Activated CD8-positive, alpha-beta memory T cell treated with anti-CD3 and anti-CD28 coated beads, Interleukin-2, amount 10 ng/mL, durations not matched to agents 7 days and 5 days (primary cell): ENCODE measurements at places on chromosomes 3 and 15. TPM values are rescaled to one million over a fixed set of nuclear protein-coding genes. Genes with fewer than 3 reads are reported as not detected.

DNA sequence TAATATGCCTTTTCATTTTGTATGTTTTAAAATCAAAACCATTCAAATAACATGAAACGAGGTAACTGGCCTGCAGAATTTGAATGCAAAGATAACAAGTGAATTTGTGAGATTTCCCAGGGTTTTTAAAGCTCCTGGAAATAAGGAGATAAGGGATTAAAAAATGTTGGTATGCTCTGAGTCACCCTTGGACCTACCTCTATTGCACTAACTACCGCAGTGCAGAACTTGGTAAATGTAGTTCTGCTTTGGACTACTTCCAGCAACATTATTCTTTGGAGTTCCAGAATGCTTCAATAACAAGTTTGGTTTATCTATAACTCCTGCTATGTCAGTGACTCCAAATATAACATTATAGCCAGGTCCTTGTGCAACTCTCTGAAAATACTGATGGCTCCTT is 201.7 kb downstream of the GAP43 start:
- H3K27me3 ChIP-seq, result peaks cover 15% of the 10 kb centered on the region
- H3K4me3 ChIP-seq, result no peak overlapping the region
- H3K36me3 ChIP-seq, result no peaks in the 10 kb centered on the region
- no peaks in the 10 kb centered on the region for H3K4me1 ChIP-seq
- H3K27ac ChIP-seq, result no peak overlapping the region

- H3K4me3 ChIP-seq, result peak overlapping the region; percentile 58
- H3K36me3 ChIP-seq, result peaks cover 1% of the 10 kb centered on the region
- peaks cover 29% of the 10 kb centered on the region for H3K27me3 ChIP-seq
- peak; percentile 86 for DNase-seq
- peaks cover 5% of the 10 kb centered on the region for H3K4me1 ChIP-seq
Measured at GRCh38 chr15:45429941-45430792, 51.8 kb upstream of the GATM start.

- no peak overlapping the region for H3K4me3 ChIP-seq
- no peak overlapping the region for H3K27ac ChIP-seq
Measured at GRCh38 chr3:73746623-73747022, 121.9 kb upstream of the PDZRN3 start.

The SLC30A4 gene
- 2.9 TPM for total RNA-seq

- peaks cover 7% of the 10 kb centered on the region for H3K36me3 ChIP-seq
- H3K4me3 ChIP-seq, result no peak overlapping the region
- peaks cover 20% of the 10 kb centered on the region for H3K4me1 ChIP-seq
- DNase-seq, result peak; percentile 60
- peaks cover 11% of the 10 kb centered on the region for H3K27me3 ChIP-seq
- H3K27ac ChIP-seq, result peak overlapping the region; percentile 61
Measured at GRCh38 chr3:30964612-30965011, 70.2 kb upstream of the GADL1 start.

The GCNT3 gene
- total RNA-seq, result not detected
